Ovary (tissue), 10 donors: ENCODE measurements at places on chromosomes 11 and 22. TPM values are rescaled to one million over a fixed set of nuclear protein-coding genes. Genes with fewer than 3 reads are reported as not detected.

DNA sequence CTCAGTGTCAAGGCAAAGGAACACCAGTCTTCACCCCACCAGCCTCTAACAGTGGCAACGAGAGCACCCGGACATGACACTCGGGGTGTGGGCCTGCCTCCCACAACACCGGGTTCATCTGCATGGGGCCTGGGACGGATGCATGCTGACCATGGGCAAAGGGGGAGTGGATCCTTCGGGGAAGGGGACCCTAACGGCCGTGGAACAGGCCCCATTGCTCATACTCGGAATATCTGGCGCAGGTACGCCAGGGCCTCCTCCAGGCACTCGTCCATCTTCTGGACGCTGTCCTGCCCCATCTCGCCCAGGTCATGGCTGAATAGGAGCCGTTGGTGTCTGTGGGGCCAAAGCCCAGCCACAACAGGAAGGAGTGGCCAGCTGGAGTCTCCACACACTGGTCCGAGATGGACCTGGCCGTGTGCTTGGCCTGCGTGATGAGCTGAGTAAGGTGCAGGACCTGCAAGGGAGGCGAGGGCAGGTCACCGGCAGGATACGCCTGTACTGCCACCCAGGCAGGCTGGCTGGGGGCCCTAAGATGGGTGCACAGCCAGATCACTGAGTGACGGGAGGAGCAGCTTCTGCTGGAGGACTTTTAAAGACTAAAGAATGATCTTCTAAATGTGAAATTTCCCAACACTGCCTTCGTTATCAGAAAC, 96.8 kb downstream of the MED15 start:
- no peak overlapping the region for H3K27ac ChIP-seq
- no peaks in the 10 kb centered on the region for H3K36me3 ChIP-seq
- H3K4me1 ChIP-seq, result no peaks in the 10 kb centered on the region
- H3K27me3 ChIP-seq, result no peaks in the 10 kb centered on the region
- DNase-seq, result no peak

DNA sequence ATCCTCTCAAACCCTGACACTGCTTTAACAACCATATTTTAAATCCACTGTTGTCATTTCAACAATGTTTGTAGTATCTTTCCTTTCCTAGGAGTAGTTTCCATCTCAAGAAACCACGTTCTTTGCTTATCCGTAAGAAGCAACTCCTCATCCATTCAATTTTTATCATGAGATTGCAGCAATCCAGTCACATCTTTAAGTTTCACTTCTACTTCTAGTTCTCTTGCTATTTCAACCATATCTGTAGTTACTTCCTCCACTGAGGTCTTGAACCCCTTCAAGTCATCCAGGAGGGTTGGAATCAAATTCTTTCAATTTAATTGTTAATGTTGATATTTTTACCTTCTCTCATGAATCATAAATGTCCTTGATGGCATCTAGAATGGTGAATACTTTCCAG, 22.4 kb downstream of the CCDC82 start:
- no peak overlapping the region for H3K4me3 ChIP-seq
- H3K27me3 ChIP-seq, result no peaks in the 10 kb centered on the region
- H3K27ac ChIP-seq, result no peak overlapping the region

MB gene
- total RNA-seq, result not detected

DUSP18 gene
- total RNA-seq, result 6.5 TPM

YPEL4 gene
- 8.1 TPM for total RNA-seq

CNIH2 gene
- total RNA-seq, result 0.33 TPM
